ENCODE measurements at places on chromosomes 6 and 20. TPM values are rescaled to one million over a fixed set of nuclear protein-coding genes. Genes with fewer than 3 reads are reported as not detected.

DNA sequence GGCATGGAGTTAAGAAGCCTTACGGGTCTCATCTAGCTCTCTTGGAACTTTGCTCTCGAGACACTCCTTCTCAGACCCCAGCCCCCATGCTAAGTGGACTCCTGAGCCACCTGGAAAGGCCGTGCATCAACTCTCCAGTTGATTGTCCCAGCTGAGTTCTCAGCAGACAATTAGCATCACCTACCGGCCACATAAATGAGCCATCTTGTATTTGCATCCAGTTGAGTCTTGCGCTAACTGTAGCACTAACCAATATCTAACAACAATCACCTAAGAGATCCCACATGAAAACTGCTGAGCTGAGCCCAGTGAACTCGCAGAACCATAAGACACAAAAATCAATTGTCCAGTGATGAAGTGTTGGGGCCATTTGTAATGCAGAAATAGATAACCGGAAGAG, 49.7 kb downstream of the PCNA start:
- DNase-seq, result no peak
- H3K4me1 ChIP-seq, result peaks cover 12% of the 10 kb centered on the region
- no peaks in the 10 kb centered on the region for H3K27me3 ChIP-seq

- no peaks in the 10 kb centered on the region for H3K36me3 ChIP-seq
- peaks cover 7% of the 10 kb centered on the region for H3K4me1 ChIP-seq
- DNase-seq, result no peak
- H3K4me3 ChIP-seq, result no peak overlapping the region
- H3K27me3 ChIP-seq, result no peaks in the 10 kb centered on the region
Measured at GRCh38 chr6:71582820-71583219, 294.2 kb downstream of the OGFRL1 start.

DNA sequence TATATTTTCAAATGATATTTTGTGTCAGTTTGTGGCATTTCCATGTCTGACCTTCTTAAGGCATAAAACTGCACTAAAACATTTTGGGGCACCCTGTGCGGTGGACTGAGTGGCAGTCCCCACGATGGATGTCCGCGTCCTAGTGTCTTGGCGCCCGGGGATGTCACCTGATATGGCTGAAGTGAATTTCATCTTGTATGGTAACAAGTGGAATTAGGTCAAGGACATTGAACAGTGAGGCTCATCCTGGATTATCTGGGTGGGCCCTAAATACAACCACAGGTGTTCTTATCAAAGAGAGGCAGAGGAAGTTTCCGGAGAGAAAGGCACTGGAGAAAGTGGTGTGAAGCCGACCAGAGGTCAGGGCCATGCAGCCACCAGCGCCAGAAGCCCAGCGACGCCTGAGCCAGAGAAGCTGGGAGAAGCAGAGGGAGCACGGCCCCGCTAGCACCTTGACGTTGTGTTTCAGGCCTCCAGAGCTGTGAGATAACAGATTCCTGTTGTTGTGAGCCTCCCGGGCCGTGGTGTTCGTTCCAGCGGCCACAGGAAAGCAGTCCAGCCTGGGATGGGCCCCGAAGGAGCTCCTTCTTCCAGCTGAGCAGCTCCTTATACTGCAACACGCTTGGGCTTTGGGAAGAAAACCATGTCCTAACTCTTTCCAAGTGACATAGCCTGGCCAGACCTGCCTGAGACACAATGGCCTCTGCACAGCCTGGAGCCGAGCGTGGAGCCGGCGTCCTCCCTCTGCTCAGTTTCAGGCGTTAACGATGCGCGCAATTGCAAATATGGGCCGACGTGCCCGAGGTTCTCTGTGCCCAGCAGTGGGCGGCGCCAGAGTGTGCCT, 22.5 kb downstream of the THBS2 start:
- H3K4me1 ChIP-seq, result no peaks in the 10 kb centered on the region
- no peak overlapping the region for H3K4me3 ChIP-seq
- DNase-seq, result no peak
- H3K36me3 ChIP-seq, result no peaks in the 10 kb centered on the region
- H3K27ac ChIP-seq, result no peak overlapping the region

DNA sequence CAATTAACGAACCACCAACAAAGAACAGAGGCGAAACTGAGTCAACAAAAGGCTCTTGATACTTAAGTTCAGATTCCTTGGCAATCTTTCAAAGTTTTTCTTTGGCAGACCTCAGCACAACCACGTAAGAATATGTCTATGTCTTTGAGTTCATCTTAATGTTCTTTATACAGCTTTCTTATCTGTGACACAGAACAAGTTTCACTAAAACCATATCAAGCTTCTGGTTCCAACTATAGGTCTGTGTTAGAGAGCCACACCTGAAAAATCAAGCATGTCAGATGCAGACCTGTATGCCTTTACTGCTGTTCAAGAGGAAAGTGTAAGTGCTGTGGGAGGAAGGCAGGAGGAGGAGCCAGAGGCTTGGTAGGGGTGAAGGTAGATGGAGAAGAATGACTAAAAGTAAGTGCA, 271.3 kb downstream of the KHDC1L start:
- no peak overlapping the region for H3K4me3 ChIP-seq
- DNase-seq, result peak; percentile 66

Gene SNAP91
- total RNA-seq, result 0.72 TPM

Gene HMGCLL1
- total RNA-seq, result not detected
